ENCODE measurements at places on chromosomes 3 and 15.

- DNase-seq, result no peak
Measured at GRCh38 chr3:184600685-184601377, 39.2 kb downstream of the EPHB3 start.

DNA sequence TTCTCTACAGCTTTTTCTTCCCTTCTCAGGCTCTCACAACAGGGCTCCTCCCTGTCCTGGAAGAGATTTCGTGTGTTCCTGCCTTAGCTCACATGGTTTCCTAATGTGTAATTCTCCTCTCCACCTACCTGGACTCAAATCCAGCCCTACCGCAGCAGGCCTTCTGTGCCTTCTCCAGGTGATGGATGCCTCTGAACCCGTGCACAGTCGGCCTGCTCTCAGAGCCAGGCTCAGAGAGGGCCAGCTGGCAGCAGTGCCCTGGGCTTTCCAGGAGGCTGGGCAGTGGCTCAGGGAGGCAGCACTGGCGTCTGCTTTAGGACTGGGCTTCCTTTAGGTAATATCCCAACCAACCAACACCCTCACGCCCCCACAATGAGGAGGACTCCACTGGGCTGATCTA, 123.2 kb upstream of the TMC3 start:
- no peak for DNase-seq

- DNase-seq, result no peak
Measured at GRCh38 chr3:47152578-47152977, 11.3 kb downstream of the SETD2 start.

DNA sequence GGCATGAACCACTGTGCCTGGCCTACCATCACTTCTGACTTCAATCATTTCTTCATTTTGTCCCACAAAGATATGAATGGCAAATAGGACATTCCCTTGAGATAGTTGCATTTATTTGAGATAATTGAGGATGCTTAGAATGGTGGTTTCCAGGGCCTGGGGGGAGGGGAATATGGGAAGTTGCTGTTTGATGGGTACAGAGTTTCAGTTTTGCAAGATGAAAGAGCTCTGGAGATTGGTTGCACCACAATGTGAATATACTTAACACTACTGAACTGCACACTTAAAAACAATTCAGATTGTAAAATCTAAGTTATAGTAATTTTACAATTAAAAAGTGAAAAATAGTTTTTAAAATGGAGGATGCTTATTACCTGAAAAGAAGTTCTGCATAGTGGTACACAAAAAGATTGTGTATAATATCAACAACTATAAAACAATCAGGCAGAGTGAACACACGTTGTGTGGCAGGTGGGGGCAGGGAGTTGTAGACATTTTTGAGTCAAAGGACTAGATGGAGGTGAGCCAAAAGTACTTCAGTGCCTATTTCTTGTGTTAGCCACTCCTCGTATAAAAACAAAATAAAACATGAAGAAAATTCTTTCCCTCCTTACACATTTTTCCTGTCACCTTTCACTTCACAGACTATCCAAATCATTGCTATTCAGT, 18.5 kb upstream of the RIOX2 start:
- no peak for DNase-seq

- DNase-seq, result no peak
Measured at GRCh38 chr3:77039606-77040171, at the start of gene ROBO2. TSS of gene ROBO2 (plus strand) at chr3:77040099. CDS start at chr3:77040786, 687 bp downstream.

GRCh38 chr3:99504258-99504657, 134.1 kb upstream of the COL8A1 start:
- no peak for DNase-seq

GRCh38 chr3:16303037-16303575, 38.1 kb downstream of the OXNAD1 start:
- DNase-seq, result no peak

- DNase-seq, result no peak
Measured at GRCh38 chr15:94921936-94922335, 690.6 kb downstream of the MCTP2 start.

DNA sequence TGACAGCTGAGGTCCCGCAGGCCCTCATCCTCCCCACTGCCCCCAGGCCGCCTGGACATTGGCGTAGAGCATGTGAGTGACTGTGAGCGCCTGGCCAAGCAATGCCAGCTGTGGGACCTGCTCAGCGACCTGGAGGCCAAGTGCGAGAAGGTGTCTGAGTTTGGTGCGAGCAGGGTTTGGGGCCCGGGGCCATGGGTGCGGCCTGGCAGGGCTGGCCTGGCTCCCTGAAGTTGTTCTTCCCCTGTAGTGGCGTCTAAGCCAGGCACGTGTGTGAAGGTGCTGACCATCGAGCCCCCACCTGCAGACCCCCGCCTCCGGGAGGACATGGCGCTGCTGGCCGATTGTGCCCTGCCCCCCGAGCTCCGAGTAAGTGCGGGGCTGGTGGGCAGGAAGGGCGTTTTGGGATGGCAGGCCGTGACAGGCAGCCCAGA, 4.2 kb downstream of the ABTB1 start:
- DNase-seq, result no peak

DNA sequence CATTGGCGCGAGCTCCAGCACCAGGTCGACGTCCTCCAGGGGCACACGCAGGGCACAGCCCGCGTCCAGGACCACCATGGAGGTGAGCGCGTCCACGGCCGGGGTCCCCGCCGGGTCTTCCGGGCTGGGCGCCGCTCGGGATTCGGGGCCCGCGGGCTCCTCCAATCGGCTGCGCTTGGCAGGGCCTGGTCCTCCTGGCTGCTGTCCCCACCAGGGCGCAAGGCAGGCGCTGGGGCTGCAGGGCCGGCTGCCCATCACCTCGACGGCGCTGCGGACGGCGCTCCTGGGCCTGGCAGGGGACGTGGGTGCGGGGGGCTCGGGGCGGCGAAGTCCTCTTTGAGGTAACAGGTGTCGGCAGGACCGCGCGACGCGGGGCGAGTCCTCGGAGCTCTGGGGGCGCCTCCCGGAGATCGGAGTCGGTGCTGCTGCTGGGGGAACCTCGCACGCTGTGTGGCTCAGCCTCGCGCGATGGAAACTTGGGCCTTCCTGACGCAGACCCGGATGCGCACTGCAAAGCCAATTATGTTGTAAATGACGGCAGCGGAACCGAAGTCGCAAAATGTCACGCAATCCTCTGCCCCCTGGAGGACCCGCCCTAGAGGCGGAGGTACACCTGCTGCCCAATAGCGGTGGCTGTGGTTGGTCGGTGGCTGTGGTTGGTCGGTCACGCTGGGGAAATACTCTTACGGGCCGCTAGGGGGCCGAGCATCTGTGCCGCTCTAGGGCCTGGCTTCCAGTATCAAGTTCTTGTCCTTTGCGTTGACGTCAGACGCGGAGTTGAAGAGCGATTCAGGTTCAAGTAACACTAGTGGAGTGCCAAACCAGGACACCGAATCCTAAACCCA, at the start of gene PRR23C:
Gene PRR23C (minus strand): TSS at position 527 of the 845 bp plus-strand sequence. CDS start 272 bp downstream, at position 255.
- no peak for DNase-seq

DNA sequence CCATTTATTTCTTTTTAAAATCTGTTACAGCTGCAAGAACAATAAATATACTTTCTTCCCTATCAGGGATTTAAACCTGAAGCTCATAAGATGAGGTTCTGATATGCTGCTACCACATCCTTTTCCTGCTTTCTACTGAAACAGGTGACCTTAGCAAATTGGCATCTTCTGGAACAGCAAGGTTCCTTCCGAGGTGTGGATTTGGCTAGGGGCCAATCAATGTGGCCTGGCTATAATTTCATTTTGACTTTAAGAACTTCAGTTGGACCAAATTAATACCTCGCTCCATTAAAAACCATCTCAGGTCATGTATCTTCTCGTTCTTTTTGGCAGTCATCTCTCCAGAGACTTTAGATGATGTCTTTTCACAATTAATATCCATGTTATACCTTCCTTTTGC, 53.4 kb upstream of the C3orf80 start:
- no peak for DNase-seq

- DNase-seq, result no peak
Measured at GRCh38 chr3:165523801-165524200, 313.4 kb downstream of the BCHE start.

DNA sequence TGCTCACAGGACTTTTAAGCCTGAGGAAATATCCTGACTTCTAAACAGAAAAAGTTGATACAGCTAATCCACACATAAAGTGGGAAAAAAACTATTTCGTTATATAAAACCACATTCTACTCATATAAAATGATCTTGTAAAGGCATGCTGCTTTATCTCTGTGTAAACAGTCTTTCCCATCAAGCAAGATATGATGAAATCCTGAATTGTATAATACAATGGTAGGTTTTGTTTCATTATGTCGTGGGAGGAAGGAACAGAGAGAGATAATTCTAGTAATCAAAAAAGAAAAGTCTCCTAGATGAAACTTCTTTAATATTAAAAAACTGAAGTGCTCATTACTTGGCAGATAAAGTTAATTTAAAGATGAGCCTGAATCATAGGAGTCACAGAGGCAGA, 92.6 kb upstream of the SNTN start:
- DNase-seq, result no peak

DNA sequence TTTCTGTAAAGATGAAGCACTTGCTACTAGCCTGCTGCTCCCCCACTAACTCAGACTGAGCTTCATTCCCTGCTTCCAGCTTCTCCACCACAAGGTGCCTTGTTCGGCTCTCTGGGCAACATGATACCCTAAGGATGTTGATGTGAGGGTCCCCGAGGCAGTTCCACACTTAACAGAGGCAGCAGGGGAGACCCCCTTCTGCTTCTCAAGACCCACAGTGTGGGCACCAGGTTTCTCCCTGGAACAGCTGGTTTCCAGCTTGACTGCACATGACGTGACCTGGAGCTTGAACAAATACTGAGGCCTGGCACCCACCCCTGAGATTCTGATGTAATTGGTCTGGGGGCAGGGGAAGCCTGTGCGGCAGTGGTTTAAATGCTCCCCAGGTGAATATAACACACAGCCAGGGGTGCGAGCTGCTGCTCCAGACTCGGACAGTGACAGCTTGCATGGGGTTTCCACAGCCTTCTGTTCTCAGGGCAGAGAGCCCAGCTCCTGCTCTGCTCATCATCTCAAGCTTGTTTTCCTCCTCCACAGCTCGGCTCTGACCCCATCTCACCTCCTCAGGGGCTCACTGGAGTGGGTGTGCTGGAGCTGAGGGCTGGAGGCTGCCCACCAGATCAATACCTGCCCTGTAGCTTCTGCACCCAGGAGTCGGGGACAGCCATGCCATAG, 95.0 kb upstream of the HACD2 start:
- no peak for DNase-seq

DNA sequence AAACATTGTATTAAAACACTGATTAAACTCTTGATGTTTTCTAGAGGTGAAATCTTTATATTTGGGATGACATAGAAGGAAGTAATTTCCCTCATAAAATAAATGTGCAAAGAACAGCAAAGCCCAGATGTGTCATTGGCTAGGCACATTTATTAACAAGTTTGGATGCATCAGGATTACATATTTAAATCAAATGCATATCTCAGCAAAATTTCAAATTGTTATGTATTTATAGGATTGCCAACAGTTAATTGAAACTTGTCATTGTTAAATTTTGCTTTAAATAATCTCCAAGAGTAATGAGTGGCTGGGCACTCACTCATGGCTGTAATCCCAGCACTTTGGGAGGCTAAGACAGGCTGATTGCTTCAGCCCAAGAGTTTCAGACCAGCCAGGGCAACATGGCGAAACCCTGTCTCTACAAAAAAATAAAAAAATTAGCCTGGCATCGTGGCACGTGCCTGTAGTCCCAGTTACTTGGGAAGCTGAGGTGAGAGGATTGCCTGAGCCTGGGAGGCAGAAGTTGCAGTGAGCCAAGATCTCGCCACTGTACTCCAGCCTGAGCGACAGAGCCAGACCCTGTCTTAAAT, 28.2 kb downstream of the ARIH1 start:
- no peak for DNase-seq

GRCh38 chr3:146277953-146278631, 27.2 kb upstream of the PLSCR4 start:
- no peak for DNase-seq

- DNase-seq, result no peak
Measured at GRCh38 chr3:114231616-114232015, 5.8 kb downstream of the ZNF80 start.
